ENCODE measurements at places on chromosomes 13 and 19.
A peak's percentile ranks its signal among the peaks of the same experiment; 100 is the strongest.

- DNase-seq, result peak; percentile 43
Observed at GRCh38 chr19:15551293-15552004, 43.1 kb downstream of the CYP4F22 start.

- DNase-seq, result no peak
Observed at GRCh38 chr13:79386125-79386826, 19.8 kb downstream of the RBM26 start.

- DNase-seq, result no peak
Observed at GRCh38 chr13:30194906-30195305, 112.4 kb downstream of the KATNAL1 start.

DNA sequence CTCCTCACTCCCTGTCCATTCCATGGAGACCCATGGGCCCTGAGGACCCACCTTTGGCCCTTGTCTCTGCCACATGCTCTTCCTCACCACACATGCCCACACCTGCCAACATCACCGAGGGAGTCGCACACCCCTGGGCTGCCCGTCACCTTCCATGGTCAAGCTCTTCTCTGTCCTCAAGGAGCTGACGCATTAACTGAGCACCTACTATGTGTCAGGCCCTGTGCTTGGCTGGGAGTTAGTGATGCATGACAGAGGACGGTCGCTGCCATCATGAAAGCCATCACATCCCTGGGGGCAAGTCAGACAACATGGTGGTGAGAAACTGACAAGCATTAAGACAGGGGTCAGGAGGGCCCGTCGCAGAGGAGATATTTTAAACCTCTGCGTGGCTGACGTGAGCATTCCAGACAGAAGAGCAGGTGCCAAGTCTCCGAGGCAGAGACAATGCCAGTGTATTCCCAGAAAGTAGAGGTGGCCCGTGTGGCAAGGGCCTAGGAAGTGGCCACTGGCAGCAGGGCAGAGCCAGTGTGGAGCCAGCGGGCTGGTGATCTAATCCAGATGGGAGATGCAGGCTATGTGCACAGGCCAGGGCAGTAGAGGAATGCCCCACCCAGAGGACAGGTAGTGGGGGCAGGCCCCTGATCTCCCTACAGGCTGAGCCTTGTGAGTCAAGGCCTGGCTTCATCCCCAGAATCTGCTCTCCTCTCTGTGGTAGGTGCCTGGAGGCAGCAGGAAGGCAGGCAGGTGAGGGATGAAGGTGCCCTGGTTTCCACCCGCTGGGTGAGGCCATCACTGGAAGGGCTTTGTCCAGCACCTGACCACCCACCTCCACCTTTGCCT is 21.2 kb downstream of the ELAVL1 start:
- no peak for DNase-seq

GRCh38 chr19:46515879-46516350 is 20.2 kb upstream of the PNMA8B start:
- peak; percentile 60 for DNase-seq

DNA sequence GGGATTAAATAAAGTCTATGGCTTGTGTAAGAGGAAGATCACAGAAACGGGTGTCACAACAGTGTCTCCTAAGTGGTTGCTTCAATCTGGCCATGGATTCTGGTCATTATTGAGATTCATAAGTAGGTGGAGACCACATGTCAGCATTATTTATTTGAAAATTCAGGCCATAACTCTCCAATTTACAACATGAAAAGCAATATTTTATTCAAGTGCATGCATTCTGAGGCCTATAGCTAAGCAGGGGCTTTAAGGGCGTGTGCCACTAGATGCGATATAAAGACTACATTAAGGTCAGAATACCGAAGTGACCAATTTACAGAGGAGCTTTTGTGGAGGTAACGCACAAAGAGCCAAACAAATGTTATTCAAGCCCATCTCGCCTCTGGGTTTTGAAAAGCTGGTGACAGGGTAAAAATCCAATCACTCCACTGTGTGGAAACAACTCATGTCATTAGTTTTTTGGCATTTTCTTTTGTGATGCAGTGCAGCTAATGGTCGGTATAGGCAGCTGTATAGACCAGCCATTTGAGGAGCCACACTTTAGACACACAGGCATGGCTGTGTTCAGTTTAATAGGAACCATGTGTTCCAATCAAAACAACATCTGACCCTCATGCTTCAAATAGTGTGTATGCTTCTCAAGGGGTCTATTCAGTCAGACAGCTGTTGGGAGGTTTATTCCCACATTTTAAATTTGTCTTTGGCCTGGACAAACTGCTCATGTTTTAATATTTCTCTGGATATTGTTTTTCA is 123.7 kb downstream of the KL start:
- DNase-seq, result no peak

DNA sequence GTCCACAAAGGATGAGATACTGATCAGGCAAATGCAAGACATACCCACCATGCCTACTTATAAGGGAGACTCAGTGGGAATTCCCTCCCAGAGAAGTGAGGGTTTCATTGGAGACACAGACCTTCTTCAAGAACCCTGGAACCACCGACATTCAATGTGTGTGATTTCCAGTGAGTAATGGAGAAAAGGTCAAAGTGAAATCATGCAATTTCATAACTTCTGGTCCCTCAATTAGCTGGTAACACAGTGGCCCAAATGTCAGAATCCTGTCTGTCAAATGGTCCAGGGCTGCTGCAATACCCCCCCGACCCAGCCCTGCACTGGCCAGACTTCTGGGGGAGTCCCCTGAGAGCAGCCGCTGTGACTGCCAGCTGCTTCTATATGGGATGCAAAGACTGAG is 4.7 kb upstream of the METTL21C start:
- DNase-seq, result no peak

DNA sequence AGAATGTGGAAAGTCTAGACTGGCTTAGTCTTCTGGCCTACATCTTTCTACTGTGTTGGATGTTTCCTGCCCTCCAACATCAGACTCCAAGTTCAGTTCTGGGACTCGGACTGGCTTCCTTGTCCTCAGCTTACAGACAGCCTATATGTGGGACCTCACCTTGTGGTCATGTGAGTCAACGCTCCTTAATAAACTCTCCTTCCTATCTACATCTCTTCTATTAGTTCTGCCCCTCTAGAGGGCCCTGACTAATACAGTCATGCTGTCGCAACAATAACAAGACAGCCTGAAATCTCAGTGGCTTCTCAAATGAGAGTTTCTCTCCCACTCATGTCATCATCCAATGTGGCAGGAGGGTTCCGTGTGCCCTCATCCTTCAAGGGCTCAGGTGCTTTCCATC is 347.8 kb downstream of the MZT1 start:
- no peak for DNase-seq

- peak; percentile 59 for DNase-seq
Observed at GRCh38 chr13:27569405-27569804, 50.9 kb downstream of the LNX2 start.

GRCh38 chr13:101711307-101712025 is 259.0 kb downstream of the ITGBL1 start:
- DNase-seq, result no peak

- DNase-seq, result no peak
Observed at GRCh38 chr13:35469806-35470525, 6.5 kb downstream of the MAB21L1 start.

- DNase-seq, result no peak
Observed at GRCh38 chr13:35914662-35915061, 216.5 kb downstream of the DCLK1 start.

DNA sequence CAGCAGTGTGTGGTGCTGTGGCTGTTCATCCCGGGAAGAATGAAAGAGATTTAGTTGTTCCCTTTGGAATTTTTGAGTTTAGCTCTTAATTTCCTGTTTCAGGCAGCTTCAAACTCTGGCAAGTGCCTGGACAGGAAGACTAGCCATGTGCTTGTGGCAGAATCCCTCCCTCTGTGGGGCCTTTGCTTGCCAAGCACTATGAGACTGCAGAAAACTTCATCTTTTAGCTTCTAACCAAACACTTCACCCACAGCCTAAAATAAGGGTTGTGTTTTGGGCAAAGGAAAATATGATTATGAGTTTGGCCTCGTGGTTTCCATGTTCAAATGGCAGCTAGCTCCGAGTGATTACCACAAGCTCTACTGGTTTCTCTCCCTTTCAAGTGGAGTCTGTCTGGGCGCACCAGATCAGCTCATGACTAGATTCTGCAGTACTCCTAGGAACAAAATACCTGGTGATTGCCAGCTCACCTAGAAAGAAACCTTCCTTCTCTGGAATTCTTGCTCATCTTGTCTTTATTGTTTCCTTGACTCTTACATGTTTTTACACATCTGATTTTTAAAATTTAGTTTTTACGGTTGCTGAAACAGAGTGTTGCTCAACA is 707.5 kb downstream of the SLITRK6 start:
- no peak for DNase-seq

Measured in T-helper 2 cell (primary cell).